ENCODE measurements at places on chromosomes 12 and 14.

DNA sequence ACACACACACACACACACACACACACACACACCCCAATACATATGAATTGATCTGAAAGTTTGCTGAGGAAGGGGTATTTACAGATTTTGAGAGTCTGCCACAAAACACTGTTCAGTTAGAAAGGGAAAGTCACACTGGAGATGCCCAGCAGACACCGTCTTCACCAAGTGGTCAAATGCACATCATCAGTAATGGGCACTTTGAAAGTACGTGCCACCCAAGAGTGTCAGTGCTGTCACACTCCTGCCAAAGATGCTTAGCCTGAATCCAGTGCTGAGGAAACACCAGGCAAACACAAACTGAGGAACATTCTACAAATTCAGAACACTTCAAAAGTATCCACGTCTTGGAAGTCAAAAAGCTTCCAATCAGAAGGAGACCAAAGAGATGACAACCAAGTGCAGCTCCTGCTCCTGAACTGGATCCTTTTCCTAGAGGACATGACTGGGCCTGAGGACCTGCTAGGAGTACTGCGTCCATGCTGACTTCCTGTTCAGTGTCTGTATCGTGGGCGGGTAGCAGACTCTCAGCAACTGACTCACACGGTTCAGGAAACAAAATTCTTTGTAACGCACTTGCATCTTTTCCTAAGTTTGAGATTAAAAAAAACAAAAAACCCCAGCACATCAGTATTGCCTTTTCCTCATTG lies 18.6 kb downstream of the PSMC1 start:
- no peak for DNase-seq

- no peak for DNase-seq
Measured at GRCh38 chr14:81669308-81669707, 135.7 kb upstream of the SEL1L start.

DNA sequence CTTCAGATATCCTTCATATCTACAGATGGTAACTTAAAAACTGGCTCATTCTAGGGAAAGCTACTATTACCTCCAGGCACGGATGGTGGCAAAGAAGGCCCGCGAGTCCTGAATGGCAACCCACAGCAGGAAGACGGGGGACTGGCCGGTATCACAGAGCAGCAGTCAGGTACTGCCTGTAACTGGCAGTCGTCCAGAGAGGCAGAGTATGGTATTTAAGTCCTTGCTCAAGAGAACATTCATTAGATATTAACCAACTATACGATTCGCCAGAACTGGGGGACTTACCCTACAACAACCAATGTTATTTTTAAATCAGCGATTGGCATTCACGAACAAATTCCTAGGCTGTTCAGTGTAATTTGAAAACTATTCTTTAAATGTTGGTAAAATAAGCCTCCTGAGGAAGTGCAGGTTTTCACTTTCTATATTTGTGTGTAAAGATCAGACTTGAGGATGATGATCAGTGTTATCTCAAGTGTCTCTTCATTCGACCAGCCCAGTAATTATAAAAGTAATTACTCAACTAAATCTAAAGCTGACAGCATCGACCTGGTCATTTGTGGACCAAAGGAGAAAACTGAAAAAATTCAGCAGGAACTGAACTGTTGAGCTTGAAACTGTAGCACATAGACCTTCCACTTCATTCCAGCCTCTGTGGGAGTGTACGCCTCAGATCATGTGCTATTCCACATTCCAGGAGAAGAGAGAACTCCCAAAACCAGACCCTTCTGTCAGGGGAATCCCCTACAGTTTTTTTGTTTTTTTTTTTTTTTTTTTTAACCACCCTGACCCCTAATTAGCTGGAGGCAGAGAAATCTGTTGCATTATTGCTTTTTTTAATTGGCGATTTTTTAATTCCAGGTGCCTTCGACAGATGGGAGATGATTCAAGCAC lies 75.6 kb downstream of the ESR2 start:
- DNase-seq = no peak

DNA sequence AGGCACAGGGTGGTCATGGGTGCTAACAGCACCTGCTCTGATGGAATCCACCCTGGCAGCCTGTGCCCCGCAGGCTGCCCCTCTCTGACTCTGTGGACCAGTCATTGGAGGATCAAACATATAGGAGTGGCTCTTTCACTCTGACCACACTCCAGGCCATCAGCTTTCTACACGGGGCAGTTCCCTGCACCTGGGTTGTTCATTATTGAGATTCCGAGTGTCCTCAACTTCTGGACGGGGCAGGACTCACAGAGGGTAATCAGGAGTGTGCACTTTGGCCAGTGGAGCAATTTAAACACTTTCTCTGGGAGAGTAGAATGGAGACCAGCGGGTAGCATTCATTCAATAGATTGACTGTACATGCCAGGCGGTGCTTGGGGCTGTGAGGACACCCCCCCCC lies 94.8 kb downstream of the NINJ2 start:
- DNase-seq = no peak

DNA sequence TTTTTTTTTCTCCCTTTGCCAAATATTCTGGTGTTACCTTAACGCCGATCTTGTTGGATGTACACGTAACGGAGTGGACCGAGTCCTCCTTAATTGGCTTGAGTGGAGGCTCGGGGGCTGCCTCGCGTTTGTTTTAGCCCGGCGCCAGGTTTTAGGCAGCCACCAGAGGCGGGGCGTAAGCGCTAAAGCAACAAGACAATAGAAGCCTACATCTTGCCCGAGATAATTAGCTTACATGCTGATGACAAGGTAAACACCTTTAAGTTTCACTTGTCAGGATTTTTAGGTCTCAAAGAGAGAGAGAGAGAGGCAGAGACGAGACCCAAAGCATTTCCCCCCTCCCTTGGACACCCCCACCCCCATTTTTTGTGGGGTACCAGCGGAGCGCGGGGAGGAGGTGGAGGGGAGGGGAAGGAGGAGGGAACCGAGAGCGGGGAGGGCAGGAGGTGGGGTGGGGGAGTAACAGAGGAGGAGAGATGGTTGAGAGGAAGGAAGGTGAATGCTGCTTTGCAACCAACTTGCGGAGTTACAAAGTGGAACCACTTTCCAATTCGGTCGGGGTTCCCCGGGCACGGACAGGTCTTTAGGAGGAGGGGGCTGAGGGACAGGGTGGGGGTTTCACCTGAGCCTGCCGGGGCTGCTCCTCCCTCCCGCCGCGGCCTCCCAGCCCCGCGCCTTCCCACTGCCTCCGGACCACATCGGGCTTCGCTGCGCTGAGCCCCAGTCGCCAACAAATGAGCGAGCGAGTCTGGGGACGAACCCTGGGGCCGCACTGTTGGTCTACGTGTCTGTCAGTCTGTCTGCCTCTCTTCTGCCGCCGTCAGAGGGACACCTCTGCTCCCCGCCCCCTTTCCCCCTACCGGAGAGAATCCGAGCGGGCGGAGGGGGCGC lies at the start of gene NKX2-1:
TSS of gene NKX2-1 (minus strand) at position 802 of the 891 bp plus-strand sequence. CDS start at position 699, 103 bp downstream.
- DNase-seq = no peak

DNA sequence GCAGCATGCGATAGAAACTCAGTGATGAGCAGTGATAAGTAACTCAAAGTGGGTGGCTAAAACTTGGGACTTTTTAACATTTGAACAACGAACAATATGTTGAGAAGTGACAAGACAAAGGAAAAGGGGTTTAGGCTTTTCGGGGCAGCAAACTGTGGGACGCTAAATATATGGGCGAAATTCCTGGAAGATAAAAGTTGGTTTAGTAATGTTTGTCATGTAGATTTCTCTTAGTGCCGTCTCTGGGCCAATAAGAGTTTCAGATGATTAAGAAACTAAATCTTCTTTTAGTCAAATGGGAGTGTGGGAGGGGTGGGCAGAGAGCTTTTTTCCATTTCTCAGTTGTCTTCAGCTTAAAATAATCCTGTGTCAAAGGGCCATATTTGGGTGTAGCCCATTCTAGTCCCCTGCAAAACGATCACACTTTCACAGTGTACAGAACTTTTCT lies 41.7 kb upstream of the FUT8 start:
- no peak for DNase-seq

- peak; percentile 52 for DNase-seq
Measured at GRCh38 chr14:69643430-69644200, 32.2 kb downstream of the SUSD6 start.

- no peak for DNase-seq
Measured at GRCh38 chr14:42335918-42336317, 729.2 kb downstream of the LRFN5 start.

DNA sequence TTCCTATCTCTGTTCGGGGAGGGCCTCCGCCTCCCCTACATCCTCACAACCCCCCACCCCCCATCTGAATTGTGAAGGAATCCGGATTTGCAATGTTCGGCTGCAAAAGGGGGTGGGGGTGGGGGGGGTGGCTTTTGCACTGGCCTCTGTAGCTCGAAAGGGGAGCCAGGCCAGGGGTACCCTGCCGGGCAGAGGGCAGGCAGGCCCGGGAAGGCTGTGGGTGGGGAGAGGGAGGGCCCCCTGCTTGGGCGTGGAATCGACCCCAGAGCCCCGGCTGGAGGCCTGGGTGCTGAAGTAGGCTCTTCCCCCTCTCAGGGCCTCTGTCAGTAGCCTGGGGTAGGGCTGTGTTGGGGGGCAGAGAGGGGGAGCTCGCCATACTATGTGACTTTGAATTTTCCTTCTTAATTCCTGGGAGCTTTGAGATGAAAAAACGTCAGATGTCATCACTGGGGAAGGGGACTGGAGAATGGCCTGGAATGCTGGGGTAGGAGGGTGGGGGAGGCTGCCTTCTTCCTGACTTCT lies 1.1 kb downstream of the LRP1 start:
- no peak for DNase-seq

GRCh38 chr14:28756884-28757570 lies 9.6 kb upstream of the FOXG1 start:
- no peak for DNase-seq

GRCh38 chr12:2172491-2173214 lies 119.9 kb downstream of the CACNA1C start:
- no peak for DNase-seq

- DNase-seq = no peak
Measured at GRCh38 chr14:75978249-75978731, 3.5 kb downstream of the TGFB3 start.

DNA sequence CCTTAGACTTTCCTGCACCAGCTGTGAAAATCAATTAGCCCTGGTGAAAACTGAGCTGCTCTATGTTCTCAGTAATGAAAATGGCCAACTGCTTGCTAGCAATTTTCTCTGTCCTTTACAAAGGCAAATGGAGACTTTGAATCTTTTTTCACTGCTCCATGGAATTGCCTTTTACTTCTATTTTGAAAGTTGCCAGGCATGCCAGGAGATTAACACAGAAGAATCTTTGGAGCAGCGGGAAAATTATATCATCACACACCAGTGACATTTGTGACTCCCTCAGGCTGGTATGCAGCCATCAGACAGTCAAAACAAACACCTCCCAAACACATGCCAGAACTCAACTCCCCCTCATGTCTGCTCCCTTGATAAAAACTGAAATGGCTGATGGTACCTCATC lies 872.0 kb upstream of the FLRT2 start:
- no peak for DNase-seq

GRCh38 chr12:15001733-15002382 lies 29.0 kb downstream of the PDE6H start:
- DNase-seq = no peak

- DNase-seq = no peak
Measured at GRCh38 chr14:52235866-52236510, 31.5 kb upstream of the PTGDR start.

Data from stimulated activated CD4-positive, alpha-beta T cell treated with anti-CD3 and anti-CD28 coated beads, Interleukin-1b, Interleukin-23, amount 100 ng/mL, for 1 hour (primary cell).